ENCODE measurements at places on chromosomes 12 and 14. TPM values are rescaled to one million over a fixed set of nuclear protein-coding genes. Genes with fewer than 3 reads are reported as not detected.

DNA sequence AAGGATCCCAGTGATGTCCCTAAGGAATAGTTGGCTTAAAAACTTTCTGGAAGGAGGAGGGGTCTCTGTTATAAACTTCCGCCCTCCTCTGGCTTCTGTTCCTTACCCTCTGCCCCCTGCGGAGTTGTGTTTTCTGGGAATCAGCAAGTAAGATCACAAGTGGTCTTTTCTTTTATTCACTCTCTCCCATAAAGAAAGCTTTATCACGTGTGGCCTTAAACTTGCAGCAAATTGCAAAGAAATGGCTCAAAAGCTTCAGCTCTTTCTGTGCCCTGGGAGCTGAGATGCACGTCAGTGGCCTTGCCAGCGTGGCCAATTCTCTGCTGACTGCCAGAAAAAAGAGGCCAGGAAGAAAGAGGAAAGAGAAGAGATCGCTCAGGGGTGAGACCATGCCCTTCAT, at the start of gene SLCO1C1:
TSS of gene SLCO1C1 (plus strand) at position 101 of the 400 bp plus-strand sequence. CDS start 4,245 bp downstream, outside the sequence.
- no peak for DNase-seq
- no peak within 1 kb of the TSS for H3K27ac ChIP-seq
- no peaks in the 10 kb centered on the region for H3K27me3 ChIP-seq
- no peaks in the 10 kb centered on the region for H3K4me1 ChIP-seq
- H3K4me3 ChIP-seq = no peak within 1 kb of the TSS

- no peak for DNase-seq
- H3K27me3 ChIP-seq = no peaks in the 10 kb centered on the region
- peaks cover 13% of the 10 kb centered on the region for H3K4me1 ChIP-seq
- H3K27ac ChIP-seq = no peak overlapping the region
- no peak overlapping the region for H3K4me3 ChIP-seq
- peaks cover 10% of the 10 kb centered on the region for H3K36me3 ChIP-seq
Observed at GRCh38 chr12:26813812-26814211, 19.2 kb downstream of the ITPR2 start.

GRCh38 chr12:109961201-109961600, 35.0 kb downstream of the GIT2 start:
- no peak overlapping the region for H3K4me3 ChIP-seq
- no peaks in the 10 kb centered on the region for H3K27me3 ChIP-seq
- H3K4me1 ChIP-seq = no peaks in the 10 kb centered on the region
- H3K27ac ChIP-seq = no peak overlapping the region
- H3K36me3 ChIP-seq = peaks cover 84% of the 10 kb centered on the region
- no peak for DNase-seq

Gene ZDHHC22
- not detected for total RNA-seq

GRCh38 chr12:12428047-12428446, 71.2 kb downstream of the BORCS5 start:
- no peaks in the 10 kb centered on the region for H3K4me1 ChIP-seq
- no peaks in the 10 kb centered on the region for H3K27me3 ChIP-seq
- H3K4me3 ChIP-seq = no peak overlapping the region
- H3K36me3 ChIP-seq = peaks cover 22% of the 10 kb centered on the region
- no peak overlapping the region for H3K27ac ChIP-seq

DNA sequence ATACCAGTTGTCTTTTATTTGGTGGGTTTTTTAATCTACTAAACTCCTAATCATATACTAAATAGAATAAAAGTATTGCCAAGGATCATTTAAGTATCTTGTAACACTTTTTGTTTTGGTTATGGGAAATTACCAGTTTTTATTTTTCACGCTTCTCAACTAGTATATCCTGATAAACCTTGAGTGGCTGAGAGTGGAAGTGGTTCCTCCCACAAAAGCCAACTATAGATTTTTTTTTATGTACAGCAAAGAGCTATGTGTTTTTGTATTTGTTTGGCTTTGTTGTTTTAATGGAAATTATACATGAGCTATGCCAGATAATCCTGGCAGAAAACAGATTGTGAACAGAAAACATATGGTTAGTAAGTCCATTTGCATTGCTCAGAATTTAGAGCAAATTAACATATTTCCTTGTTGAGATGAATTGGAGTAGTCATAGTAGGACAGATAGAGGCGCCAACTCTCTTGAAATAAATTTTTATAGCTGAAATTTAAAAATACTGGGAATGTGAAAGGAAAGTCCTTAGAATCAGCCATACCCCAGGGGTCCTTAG, 60.9 kb upstream of the PSMA6 start:
- H3K27me3 ChIP-seq = no peaks in the 10 kb centered on the region
- H3K4me3 ChIP-seq = no peak overlapping the region
- H3K27ac ChIP-seq = no peak overlapping the region
- H3K4me1 ChIP-seq = peaks cover 5% of the 10 kb centered on the region
